Activated CD4-positive, alpha-beta T cell treated with anti-CD3 and anti-CD28 coated beads, Interleukin-2, Interleukin-6, amounts not matched to agents 100 ng/mL and 50 ng/mL, durations not matched to agents 16 hours and 8 hours (primary cell): ENCODE measurements at places on chromosomes 13 and 19.

DNA sequence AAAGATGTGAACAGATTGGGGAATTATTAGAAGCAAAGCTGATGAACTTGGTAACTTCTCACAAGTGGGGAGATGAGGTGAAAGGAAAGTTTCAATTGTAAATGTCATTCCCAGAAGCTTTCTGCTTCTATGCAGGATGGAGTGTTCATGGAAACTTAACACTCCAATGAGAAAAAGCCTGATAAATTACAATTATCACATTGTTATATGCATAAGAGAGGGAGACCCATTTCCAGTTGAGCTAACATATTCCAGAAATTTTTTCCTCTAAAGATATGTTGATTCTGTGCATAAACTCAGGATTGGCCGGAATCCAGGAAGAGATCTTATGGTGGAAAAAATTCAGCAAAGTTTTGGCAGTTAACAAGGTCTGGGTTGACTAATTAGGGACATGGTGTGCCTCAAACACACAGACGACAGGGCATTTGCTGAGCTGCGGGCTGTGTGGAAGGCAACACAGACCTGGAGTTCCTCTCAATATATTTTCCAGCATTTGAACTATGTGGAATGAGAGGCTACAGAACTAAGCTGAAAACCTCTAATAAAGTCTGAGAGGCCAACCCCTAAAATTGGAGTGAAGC is 64.9 kb upstream of the FGF14 start:
- no peak for DNase-seq

- no peak for DNase-seq
These were observed 10.8 kb downstream of the CREB3L3 start for GRCh38 chr19:4164262-4164661.

- DNase-seq: no peak
These were observed 8.9 kb downstream of the DHX34 start for GRCh38 chr19:47357788-47358680.

- peak; percentile 38 for DNase-seq
These were observed 19.8 kb downstream of the RBM26 start for GRCh38 chr13:79386125-79386826.

GRCh38 chr19:5435642-5436017 is 19.6 kb upstream of the ZNRF4 start:
- no peak for DNase-seq
